T-helper 22 cell (primary cell): ENCODE measurements at places on chromosomes 12 and 14.

GRCh38 chr14:93707475-93707874, 80.8 kb downstream of the PRIMA1 start:
- DNase-seq = no peak

DNA sequence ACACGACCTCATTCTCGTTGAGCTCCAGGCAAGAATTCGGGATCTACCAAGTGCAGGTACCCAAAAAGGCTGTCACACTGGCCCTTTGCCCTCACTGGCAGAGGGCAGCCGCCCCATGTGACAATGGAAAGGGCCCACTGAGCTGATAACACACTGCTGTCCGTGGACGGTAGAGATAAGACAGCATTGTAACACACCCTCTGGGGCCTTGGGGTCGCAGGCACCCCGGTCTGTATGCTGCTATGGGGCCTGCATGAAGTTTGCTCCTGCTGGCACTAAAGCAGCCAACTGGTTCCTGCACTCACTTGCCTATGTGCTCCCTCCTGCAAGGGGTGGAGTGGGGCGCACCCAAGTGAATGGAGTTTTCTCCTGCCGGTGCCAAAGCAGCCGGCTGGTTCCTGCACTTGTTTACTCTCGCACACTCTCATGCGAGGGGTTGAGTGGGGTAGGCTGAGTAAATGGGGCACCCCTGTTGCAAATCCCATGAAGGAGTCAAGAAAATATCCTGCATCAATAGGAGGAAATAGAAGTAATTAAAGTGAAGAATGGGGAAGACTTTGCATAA, 477.9 kb downstream of the ATP23 start:
- no peak for DNase-seq

GRCh38 chr12:62793256-62794217, 141.4 kb downstream of the PPM1H start:
- peak; percentile 28 for DNase-seq

DNA sequence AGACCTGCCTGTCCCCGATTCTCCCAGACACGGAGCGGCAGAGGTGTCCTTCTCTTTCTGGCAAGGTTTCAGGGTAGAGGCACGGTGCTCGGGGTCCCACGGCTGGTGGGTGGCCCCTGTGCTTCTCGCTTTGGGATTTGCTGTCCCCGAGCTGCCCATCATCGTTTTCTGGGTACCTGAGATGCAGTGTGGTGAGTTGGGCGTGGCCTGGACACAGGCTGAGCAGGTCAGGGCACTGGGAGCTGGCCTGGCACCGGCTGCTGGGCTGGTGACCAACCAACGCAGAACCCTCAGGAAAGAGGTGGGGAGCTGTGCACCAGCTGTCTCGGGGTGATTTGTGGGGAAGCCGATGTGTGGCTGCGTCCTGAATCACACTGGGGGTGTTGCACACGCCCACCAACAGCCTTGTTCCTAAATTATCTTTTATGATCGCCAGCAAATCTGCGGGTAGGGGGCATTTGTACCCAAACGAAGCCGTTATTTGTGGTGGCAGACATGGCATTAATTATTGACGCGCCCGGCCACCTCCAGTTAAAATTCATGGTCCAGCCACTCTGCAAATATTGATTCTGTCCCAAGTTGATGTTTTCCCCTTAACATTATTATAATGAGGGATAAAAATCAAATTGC, 61.0 kb downstream of the KIF26A start:
- no peak for DNase-seq

DNA sequence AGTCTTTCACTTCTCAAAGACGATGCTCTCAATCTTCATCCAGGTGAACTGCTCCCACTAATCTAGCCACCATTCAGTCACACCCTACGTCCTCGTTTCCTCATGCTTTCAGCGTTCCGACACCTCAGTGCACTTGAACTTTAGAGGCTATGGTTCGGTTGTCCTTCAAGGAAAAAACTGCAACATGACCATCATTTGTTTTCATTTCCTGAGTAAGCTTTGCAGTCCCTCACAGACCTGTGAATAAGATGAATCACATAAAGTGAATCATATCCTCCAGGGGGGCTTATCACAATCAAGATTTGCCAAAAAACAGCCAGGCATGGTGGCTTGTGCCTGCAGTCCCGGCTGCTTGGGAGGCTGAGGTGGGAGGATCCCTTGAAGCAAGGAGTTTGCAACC, 80.2 kb downstream of the TMCC3 start:
- no peak for DNase-seq

DNA sequence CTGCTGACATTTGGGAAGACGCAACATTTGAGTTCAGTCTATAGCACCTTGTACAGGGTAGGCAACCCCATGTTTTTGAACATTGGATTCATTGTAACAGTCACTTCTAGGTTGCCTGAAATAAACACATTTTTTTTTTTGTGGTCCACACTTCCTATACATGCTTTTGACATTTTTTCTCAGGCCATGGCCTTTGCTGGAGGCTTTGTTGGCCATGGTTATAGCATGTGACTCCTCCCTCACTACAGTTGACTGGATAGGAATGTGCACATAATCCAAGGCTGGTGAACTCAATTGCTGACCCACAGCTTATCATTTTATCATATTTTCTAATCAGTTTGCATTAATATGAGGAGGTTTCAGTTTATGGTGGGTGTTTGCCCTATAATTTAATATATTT, 60.6 kb downstream of the TMEM117 start:
- DNase-seq = no peak

DNA sequence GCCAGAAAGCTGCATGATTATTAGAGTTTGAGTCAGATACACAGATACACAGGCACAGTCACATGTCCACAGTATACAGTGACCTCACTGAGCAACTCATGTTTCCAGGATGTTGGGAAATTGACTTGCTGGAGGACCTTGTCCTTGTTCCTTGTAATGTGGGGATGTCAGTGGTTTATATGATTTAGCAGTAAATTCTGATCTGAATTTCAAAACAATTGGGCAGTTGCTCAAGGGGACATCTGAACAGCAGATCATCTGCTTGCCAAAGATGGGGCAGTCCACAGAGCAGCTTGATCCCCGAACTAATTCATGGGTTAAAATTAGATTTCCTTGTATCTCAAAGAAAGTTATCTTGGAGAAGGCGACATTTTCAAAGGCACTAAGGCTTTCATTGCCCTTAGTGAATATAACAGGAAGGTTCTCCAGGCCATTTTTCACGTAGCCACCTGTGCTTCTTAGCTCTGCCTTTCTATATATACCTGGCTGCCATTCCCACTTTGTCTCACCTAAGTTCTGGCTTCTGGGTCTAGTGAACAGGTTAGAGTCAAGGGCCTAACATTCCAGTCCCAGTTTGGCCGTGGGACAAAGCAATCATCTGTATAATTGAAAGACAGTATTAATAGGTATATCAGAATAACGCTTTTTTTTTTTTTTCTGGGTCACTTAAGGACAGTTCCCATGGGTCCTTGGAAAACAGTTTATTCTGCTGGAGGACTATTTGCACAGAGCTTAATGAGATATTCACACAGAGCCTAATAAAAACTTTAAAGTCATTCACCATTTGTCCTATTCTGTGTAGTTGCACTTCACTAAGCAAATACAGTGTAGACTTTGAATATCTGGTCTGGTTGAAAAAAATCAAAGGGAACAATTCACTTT, 64.9 kb upstream of the STRN3 start:
- DNase-seq = no peak

DNA sequence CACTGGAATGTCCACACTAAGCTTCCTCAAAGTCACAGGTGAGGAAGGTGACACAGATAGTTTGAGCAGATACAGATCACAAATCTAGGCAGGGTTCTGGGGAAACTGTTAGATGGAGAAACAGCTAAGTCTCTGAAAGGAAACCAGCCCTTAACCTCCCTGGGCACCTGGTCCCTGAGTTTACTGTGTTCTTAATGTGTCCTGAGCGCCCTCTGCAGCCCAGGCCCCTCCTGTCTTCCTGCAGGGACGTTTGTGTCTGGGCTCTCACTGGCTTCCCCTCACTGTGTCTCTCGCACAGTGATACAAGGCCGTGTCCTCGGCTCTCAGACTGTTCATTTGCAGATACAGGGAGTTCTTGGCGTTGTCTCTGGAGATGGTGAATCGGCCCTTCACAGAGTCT, 684.3 kb downstream of the TMEM121 start:
- DNase-seq = no peak

DNA sequence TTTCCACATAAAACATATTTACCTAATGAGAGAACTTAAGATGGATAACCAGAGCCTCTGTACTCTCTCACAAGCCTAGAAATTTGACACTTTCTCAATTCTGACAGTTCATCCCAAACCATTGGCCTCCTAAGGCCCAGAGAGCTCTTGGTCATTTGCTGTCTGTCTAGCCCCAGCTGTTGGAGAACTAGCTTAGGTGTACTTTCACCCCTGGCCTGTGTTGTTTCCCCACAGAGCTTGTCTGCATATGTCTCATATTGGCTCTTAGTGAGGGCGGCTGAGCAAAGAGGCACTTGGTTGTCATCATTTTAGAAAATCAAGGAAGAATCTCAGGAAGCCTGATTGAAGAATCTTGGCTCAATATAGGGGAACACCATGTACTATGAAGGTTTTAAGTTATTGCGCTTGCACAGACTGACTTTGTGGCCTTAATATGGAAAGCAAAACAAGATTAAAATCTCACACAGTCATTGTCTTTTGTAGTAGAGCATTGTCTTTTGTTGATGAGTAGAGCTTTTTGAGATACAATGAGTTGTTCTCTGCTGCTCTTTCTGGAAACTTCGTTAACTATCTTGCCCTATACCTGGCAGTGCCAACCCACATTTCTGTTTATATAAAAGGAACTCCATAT, 324.6 kb downstream of the RAD51B start:
- no peak for DNase-seq

DNA sequence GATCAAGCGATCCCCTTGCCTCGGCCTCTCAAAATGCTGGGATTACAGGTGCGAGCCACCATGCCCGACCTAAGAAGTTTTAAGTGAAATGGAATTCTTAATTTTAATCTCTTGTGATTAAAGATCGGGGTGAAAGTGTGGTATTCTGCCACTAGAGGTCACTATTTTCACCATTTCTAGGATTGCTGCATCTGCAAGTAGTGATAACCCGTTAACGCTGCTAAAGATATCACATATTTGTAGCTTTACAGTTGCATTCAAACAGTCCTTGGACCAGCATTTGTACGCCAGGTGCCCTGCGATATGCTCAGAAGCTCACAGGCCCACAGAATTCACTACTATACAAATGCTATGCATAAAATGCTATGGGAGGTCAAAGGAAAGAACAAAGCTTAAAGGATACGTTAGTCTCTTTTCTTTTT, 19.3 kb downstream of the CCDC62 start:
- no peak for DNase-seq

DNA sequence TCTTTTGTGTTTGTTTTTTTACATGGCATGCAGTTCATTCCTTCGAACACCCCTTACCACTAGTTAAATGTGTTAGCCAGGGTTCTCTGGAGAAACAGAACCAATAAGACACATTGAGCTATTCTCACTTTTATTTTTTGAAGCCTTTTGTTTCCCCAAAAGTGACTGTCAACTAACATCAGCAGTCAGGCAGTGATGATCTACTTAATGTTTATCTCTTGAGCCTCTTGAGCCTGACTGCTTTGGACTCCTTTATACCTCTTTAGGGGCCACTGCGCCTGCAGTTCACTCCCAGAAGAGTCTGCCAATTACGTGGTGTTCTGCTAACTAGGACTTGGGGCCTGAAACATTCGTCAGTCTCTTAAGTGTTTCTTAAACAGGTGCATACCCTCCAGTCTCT, 163.7 kb upstream of the FLRT2 start:
- DNase-seq = no peak

- DNase-seq = no peak
Measured at GRCh38 chr12:57104292-57104910, 6.8 kb downstream of the STAT6 start.

DNA sequence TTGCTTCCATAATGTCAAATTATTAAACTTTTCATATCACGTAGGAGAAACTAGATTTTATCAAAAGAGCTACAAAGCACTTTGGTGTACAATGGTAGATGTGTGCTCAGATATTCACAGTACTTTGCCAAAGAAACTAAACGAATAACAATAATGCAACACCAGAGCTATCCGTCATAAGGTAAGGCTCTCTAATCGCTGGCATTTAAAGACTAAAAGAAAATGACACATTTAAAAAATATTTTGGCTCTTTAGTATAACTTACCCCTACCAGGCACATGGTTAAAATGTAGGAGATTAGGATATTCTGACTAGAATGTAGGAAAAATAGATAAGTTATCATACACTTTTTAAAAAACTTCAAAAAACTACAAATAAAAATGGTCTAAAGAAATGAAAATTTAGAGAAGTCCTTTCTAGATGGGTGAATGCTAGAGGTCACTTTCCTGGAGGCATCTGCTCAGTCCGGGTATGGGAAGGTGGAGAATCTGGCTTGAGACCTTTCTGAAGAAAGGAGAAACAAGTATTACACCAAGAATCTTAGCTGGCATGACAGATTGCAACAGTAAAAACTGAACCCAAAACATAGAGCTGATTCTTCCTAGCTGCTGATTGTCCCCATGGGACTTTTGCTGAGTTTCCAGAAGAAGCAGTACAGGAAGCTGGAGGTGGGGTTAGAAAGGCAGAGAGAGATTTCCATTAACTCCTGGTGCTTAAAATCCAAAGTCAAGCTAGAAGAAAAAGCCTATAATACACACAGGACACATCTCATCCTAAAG, 67.9 kb downstream of the FAR2 start:
- DNase-seq = no peak

DNA sequence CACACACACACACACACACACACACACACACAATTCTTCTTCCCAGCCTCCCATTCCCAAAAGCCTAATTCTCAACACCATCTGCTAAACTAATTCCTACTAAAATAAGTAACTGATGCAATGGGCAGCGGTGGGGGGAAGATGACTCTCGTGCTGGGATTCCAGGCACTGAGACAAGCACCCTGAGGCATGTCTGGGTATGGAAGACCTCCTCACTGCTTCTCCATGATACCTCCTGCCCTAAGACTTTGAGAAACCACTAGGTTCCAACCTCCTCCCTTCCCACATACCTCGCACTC, 789 bp upstream of the VWF start:
- DNase-seq = no peak

GRCh38 chr12:113022563-113023297, 33.8 kb upstream of the DTX1 start:
- no peak for DNase-seq

- DNase-seq = no peak
Measured at GRCh38 chr12:74049348-74049747, 488.3 kb upstream of the ATXN7L3B start.

DNA sequence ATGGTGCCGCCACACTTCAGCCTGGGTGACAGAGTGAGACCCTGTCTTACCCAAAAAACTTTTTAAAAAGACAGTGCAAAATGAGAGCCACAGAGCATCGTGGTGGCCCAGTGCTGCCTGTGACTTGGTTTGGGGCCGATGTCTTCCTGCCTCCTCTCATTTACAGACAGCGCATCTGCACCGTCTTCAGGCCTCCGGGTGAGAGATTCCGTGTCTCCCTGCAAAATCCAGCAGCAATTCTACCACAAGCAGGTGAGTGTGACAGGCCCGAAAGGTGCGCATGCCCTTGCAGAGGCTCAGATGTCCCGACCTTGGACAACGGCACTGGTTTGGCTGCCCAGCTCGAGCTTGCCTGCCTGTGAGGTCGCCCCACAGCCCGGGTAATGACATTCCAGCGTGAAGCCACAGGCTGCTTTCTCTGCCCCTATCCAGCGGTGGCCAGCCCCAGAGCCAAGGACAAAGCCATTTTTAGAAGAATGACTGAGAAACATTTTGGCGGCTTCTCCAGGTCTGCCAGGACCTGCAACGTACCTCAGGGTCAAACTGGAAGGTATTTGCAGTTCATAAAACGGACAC, 70.3 kb upstream of the RFLNA start:
- no peak for DNase-seq
